ENCODE measurements at places on chromosomes 1 and 21. TPM values are rescaled to one million over a fixed set of nuclear protein-coding genes. Genes with fewer than 3 reads are reported as not detected.

Gene NR1I3
- not detected for total RNA-seq

DNA sequence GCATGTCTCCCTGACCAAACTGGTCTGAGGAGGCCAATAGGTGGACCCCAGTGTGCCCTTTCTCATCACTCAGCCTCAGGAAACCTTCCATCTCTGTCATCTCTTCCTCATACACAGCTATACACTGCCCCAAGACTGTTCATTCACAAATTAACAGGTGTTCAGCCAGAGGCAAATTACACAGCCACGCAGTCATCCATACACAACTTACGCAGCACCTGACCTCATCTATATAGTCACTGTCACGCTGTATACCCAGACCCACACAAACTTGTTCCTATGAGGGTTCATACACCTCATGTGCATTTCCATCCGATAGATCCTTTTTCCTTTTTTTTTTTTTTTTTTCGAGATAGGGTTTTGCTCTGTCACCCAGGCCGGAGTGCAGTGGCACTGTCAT lies 12.4 kb downstream of the DLGAP3 start:
- H3K36me3 ChIP-seq, result no peaks in the 10 kb centered on the region
- H3K27me3 ChIP-seq, result peaks cover 14% of the 10 kb centered on the region
- H3K27ac ChIP-seq, result no peak overlapping the region
- H3K4me3 ChIP-seq, result no peak overlapping the region
- no peak for DNase-seq
- H3K4me1 ChIP-seq, result no peaks in the 10 kb centered on the region

GRCh38 chr21:29677326-29677725 lies 262.5 kb downstream of the GRIK1 start:
- H3K27ac ChIP-seq, result no peak overlapping the region
- no peak overlapping the region for H3K4me3 ChIP-seq
- H3K27me3 ChIP-seq, result peaks cover 5% of the 10 kb centered on the region
- no peak for DNase-seq
- no peaks in the 10 kb centered on the region for H3K36me3 ChIP-seq
- no peaks in the 10 kb centered on the region for H3K4me1 ChIP-seq

DNA sequence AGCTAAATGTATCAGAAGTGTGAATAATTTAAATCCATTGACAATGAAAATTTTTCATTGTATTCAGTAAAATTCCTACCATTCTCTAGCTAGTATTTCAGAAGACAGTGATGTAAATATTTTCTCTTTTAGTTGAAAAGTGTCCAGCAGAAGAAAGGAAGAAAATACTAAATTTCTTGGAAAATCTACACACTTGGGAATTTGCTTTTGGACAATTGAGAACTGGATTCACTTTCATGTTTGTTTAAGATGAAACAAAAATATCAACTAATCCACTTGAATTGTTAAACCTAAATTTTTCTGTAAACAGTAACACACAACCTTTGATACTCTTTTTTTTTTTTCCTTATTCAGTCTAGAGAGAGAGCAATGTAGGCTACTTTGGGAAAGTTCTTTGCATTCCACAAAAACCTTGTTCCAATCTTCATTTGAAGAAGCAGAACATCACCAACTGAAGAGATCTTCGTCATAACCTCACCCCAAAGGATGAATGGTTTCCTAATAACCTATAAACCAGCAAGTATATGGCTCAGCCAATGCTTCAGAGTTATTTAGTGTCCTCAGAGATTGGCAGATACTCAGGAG lies 155.1 kb upstream of the GORAB start:
- H3K4me3 ChIP-seq, result no peak overlapping the region
- no peaks in the 10 kb centered on the region for H3K36me3 ChIP-seq
- no peak overlapping the region for H3K27ac ChIP-seq
- H3K4me1 ChIP-seq, result no peaks in the 10 kb centered on the region
- DNase-seq, result no peak
- peaks cover 2% of the 10 kb centered on the region for H3K27me3 ChIP-seq

GRCh38 chr1:186443638-186444037 lies 17.3 kb downstream of the PDC start:
- H3K4me3 ChIP-seq, result no peak overlapping the region
- no peak overlapping the region for H3K27ac ChIP-seq
- H3K4me1 ChIP-seq, result peaks cover 5% of the 10 kb centered on the region
- no peaks in the 10 kb centered on the region for H3K36me3 ChIP-seq
- H3K27me3 ChIP-seq, result no peaks in the 10 kb centered on the region

Gene RASSF5
- 192 TPM for total RNA-seq

- no peaks in the 10 kb centered on the region for H3K36me3 ChIP-seq
- peaks cover 6% of the 10 kb centered on the region for H3K4me1 ChIP-seq
- DNase-seq, result no peak
- H3K4me3 ChIP-seq, result no peak overlapping the region
These were observed 41.9 kb downstream of the JUN start for GRCh38 chr1:58741678-58742553.

Gene MROH7
- not detected for total RNA-seq

- peaks cover 10% of the 10 kb centered on the region for H3K27me3 ChIP-seq
- no peak overlapping the region for H3K4me3 ChIP-seq
- no peaks in the 10 kb centered on the region for H3K36me3 ChIP-seq
- H3K27ac ChIP-seq, result no peak overlapping the region
- H3K4me1 ChIP-seq, result no peaks in the 10 kb centered on the region
These were observed 17.0 kb downstream of the RBP7 start for GRCh38 chr1:10014016-10014415.
